ENCODE measurements at places on chromosomes 12 and 14. TPM values are rescaled to one million over a fixed set of nuclear protein-coding genes. Genes with fewer than 3 reads are reported as not detected.

The FAM181A gene
- total RNA-seq = not detected

The KRT82 gene
- total RNA-seq = not detected

The ITGB7 gene
- 102 TPM for total RNA-seq

The OR10G2 gene
- not detected for total RNA-seq

The XRCC3 gene
- total RNA-seq = 65.0 TPM

The MDGA2 gene
- total RNA-seq = not detected

The GLS2 gene
- 4.7 TPM for total RNA-seq

The IGF1 gene
- 2.1 TPM for total RNA-seq

The CACNA1C gene
- total RNA-seq = 0.14 TPM

The STAC3 gene
- 2.0 TPM for total RNA-seq

The ESRRB gene
- total RNA-seq = not detected

The GPR84 gene
- total RNA-seq = 0.62 TPM

The EPYC gene
- total RNA-seq = not detected

The CLEC1B gene
- not detected for total RNA-seq

The RPL10L gene
- not detected for total RNA-seq

The MYH6 gene
- total RNA-seq = not detected
